ENCODE measurements at places on chromosomes 7 and 10.

- H3K4me3 ChIP-seq: no peak overlapping the region
- DNase-seq: no peak
- H3K4me1 ChIP-seq: no peaks in the 10 kb centered on the region
- H3K27me3 ChIP-seq: no peaks in the 10 kb centered on the region
- H3K36me3 ChIP-seq: no peaks in the 10 kb centered on the region
Measured at GRCh38 chr7:104240401-104240800, 32.6 kb upstream of the ORC5 start.

GRCh38 chr7:4461531-4461930 is 220.6 kb upstream of the FOXK1 start:
- H3K4me1 ChIP-seq: no peaks in the 10 kb centered on the region
- H3K4me3 ChIP-seq: no peak overlapping the region
- H3K27ac ChIP-seq: no peak overlapping the region

DNA sequence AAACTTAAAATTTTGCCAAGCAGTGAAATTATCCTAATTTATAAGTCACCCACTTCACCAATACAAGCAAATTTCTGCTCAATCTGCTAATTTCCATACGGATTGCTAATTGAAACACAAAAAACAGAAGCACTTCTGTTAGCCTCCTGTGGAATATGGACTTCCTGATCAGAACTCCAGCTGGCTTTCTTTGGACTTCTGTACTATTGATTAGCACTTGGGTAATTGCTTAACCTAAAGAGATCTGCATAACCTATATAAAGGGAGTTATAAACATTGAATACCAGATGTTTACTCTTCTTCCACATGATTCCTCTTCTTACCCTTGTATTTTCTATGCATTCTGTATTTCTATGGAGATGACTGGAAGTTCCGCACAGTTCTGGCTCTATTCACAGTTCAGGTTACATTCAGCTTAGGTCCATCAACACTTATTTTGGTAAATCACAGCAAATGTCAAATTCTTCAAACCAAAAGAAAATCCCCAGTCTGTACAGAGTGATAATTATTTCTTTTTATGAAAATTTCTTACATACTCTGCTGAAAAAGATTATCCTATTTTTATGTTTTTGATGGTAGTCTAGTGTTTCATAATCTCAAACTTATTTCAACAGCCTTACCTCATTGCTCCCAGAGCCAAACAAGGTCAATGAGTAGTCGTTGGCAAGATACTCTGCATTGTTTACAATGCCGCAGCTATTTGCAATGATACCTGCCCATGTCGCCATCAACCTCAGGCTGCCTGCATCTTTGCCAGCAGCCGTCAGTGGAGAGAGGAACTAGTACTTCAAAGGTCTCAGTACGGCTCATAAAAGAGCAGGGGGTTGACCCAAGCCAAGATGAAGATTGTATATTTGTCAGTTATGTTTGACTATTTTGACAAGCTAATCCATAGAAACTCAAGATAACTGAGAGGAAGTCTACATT is 225.6 kb downstream of the AHR start:
- no peaks in the 10 kb centered on the region for H3K27me3 ChIP-seq
- peaks cover 32% of the 10 kb centered on the region for H3K4me1 ChIP-seq
- peak; percentile 88 for DNase-seq

- H3K4me3 ChIP-seq: no peak overlapping the region
- peaks cover 9% of the 10 kb centered on the region for H3K4me1 ChIP-seq
- H3K36me3 ChIP-seq: no peaks in the 10 kb centered on the region
- peak; percentile 99 for DNase-seq
- no peaks in the 10 kb centered on the region for H3K27me3 ChIP-seq
- H3K27ac ChIP-seq: peak overlapping the region; percentile 44
Measured at GRCh38 chr10:103781329-103782061, 73.9 kb downstream of the SH3PXD2A start.

GRCh38 chr10:99921948-99922347 is 87.8 kb downstream of the DNMBP start:
- H3K36me3 ChIP-seq: peaks cover 3% of the 10 kb centered on the region
- no peak for DNase-seq
- no peak overlapping the region for H3K4me3 ChIP-seq
- peaks cover 30% of the 10 kb centered on the region for H3K4me1 ChIP-seq
- no peak overlapping the region for H3K27ac ChIP-seq

GRCh38 chr10:16814012-16814411 is 3.2 kb downstream of the RSU1 start:
- DNase-seq: no peak
- H3K36me3 ChIP-seq: peaks cover 12% of the 10 kb centered on the region
- H3K4me1 ChIP-seq: peaks cover 9% of the 10 kb centered on the region
- H3K4me3 ChIP-seq: no peak overlapping the region
- no peak overlapping the region for H3K27ac ChIP-seq
- no peaks in the 10 kb centered on the region for H3K27me3 ChIP-seq

GRCh38 chr10:27356738-27357137 is 116.1 kb upstream of the ACBD5 start:
- H3K27ac ChIP-seq: no peak overlapping the region
- no peaks in the 10 kb centered on the region for H3K4me1 ChIP-seq
- DNase-seq: no peak

DNA sequence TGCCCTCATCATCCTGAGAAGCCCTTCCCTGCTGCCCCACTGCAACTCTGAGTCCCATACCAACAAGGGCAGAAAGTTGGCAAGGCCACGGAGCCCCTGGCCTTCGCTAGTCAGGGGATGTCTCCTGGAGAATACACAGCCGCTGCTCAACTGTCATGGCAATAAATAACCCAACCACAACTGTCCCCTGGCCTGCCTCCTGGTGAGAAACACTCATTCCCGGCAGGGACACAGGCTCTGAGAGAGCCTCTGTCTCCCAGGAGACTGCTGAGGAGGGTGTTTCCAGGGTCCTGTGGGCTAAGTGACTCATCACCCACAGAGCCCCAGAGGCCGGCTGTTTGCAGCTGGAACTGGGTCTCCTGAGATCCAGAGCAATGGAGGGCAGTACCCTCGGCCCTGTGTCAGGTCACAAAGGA is 354.1 kb downstream of the TNS3 start:
- peak; percentile 80 for DNase-seq
- no peaks in the 10 kb centered on the region for H3K36me3 ChIP-seq
- no peaks in the 10 kb centered on the region for H3K27me3 ChIP-seq
- no peak overlapping the region for H3K4me3 ChIP-seq
- H3K4me1 ChIP-seq: peaks cover 11% of the 10 kb centered on the region
- H3K27ac ChIP-seq: no peak overlapping the region

- H3K36me3 ChIP-seq: no peaks in the 10 kb centered on the region
- H3K4me1 ChIP-seq: no peaks in the 10 kb centered on the region
- H3K4me3 ChIP-seq: no peak overlapping the region
- no peak overlapping the region for H3K27ac ChIP-seq
Measured at GRCh38 chr10:67036808-67037207, 111.0 kb downstream of the LRRTM3 start.

GRCh38 chr7:146606628-146607027 is 490.0 kb downstream of the CNTNAP2 start:
- no peaks in the 10 kb centered on the region for H3K27me3 ChIP-seq
- no peak overlapping the region for H3K27ac ChIP-seq
- H3K4me3 ChIP-seq: no peak overlapping the region

- H3K27ac ChIP-seq: no peak overlapping the region
- H3K4me1 ChIP-seq: no peaks in the 10 kb centered on the region
- H3K27me3 ChIP-seq: no peaks in the 10 kb centered on the region
- H3K4me3 ChIP-seq: no peak overlapping the region
Measured at GRCh38 chr10:72470666-72471065, 115.9 kb upstream of the DNAJB12 start.

GRCh38 chr7:24133691-24134090 is 150.3 kb upstream of the NPY start:
- no peaks in the 10 kb centered on the region for H3K27me3 ChIP-seq
- H3K4me3 ChIP-seq: no peak overlapping the region

DNA sequence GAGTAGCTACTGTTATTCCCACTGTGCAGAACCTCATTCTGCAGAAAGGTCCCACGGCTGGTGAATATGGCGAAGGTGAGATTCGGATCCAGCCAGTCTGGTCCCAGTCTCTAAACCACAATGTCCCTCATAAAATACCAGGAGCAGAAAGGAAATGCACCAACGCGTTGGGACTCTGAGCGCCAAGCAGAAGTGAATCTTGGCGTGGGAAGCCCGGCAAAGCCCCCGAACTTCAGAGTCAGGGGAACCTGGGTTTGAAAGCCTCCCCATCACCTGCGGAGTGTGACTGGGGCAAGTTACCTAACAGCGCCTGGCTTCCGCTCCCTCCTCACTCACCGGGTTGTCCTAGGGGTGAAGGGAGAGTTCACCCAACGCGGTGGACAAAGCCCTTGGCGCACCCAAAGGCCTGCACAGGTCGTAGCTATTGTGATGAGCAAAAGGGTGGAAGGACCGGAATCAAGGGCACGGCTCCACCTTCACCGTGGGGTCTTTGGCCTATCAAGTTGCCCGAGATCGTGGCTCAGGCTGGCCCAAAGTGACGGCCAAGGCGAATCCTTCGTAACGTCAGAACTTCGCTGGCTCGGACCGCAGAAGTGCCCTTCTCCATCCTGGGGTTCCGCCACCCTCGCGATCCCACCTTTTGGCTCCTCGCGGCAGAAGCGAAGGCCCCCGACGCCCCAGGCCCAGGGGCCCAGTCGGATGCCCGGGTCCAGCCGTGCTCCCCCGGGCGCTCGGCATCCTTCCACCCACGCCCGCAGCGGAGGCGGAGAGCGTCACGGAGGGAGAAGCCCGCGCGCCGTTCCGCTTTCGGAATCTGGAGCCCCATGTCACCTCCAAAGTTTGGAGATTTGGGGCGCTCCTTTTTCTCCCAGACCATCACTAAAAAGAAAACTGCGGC is 811 bp downstream of the RGS10 start:
- no peaks in the 10 kb centered on the region for H3K36me3 ChIP-seq
- no peaks in the 10 kb centered on the region for H3K27me3 ChIP-seq
- H3K4me1 ChIP-seq: peaks cover 32% of the 10 kb centered on the region
- DNase-seq: peak; percentile 7
- H3K4me3 ChIP-seq: peak overlapping the region; percentile 68

GRCh38 chr7:2516194-2516555 is 3.4 kb upstream of the LFNG start:
- peak overlapping the region; percentile 82 for H3K27ac ChIP-seq
- no peak overlapping the region for H3K4me3 ChIP-seq
- H3K36me3 ChIP-seq: no peaks in the 10 kb centered on the region
- no peaks in the 10 kb centered on the region for H3K27me3 ChIP-seq

GRCh38 chr10:49781247-49781646 is 19.1 kb upstream of the OGDHL start:
- no peaks in the 10 kb centered on the region for H3K4me1 ChIP-seq
- no peak for DNase-seq
- no peak overlapping the region for H3K27ac ChIP-seq
- H3K4me3 ChIP-seq: no peak overlapping the region

DNA sequence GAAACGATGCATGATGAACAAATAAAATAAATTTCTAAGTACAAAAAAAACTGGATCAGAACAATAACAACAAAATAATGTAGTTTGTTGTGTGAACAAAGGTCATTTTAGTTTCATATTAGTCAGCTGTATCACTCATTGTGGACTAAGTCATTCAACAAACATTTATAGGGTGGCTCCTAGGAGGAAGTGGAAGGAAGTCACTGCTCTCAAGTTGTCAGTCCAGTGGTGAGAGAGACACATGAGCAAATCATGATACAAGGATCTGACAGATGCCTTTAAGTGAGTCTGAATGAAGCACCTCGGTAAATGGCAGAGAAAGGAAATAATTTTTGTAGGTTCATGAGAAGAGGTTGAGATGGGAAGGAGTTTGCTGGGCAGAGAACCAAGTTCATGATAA is 56.8 kb downstream of the EPDR1 start:
- no peaks in the 10 kb centered on the region for H3K36me3 ChIP-seq
- H3K4me3 ChIP-seq: no peak overlapping the region
- no peaks in the 10 kb centered on the region for H3K4me1 ChIP-seq
- no peaks in the 10 kb centered on the region for H3K27me3 ChIP-seq
